AG04449 (cell line): ENCODE measurements at places on chromosomes 4 and X.

GRCh38 chr4:177255359-177255758 lies 54.3 kb upstream of the NEIL3 start:
- no peak for DNase-seq

GRCh38 chr4:126777649-126778048 lies 855.1 kb upstream of the INTU start:
- no peak for DNase-seq

- peak; percentile 36 for DNase-seq
Observed at GRCh38 chr4:173189117-173189693, 20.6 kb downstream of the GALNT7 start.

GRCh38 chr4:39255871-39256270 lies 73.5 kb downstream of the WDR19 start:
- no peak for DNase-seq

DNA sequence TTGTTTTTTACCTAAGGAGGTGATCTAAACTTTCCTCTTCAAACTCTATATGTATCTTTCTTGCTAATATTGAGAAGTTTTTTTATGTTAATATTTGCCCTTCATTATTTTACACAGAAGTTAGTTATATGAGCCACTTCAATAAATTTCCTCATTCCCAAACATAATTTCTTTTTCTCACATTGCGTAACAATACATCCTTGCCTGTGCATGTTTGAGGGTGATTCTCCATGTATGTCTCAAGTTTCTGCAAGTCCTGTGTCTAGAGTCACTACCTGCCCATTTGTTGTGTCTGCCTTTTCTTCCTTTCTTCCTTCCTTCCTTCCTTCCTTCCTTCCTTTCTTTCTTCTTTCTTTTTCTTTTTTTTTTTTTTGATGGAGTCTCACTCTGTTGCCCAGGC lies 2057.9 kb downstream of the PCDH7 start:
- no peak for DNase-seq

GRCh38 chr4:55012363-55013230 lies 112.8 kb downstream of the KDR start:
- no peak for DNase-seq

DNA sequence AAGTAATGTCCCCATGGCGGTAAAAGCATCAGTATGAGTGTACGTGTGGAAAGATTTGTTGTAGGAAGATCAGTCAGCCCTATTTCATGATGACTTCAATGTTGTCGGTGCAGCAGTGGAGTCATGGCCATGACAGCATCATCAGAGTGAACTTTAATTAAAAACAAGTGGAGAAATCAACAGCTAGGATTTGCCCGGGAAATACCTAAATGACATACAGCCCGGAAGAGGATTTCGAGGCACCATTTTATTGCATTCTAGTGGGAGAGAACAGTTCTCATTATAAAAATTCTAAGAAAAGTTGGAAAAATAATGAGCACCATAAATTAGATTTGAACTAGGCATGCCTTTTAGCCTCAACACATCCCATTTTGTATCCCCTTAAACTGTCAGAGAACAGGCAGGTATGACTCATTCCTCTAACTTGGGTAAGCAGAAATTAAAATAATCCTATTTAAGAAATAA lies 170.1 kb downstream of the SHROOM3 start:
- no peak for DNase-seq

GRCh38 chr4:17063888-17064287 lies 165.4 kb upstream of the LDB2 start:
- no peak for DNase-seq

DNA sequence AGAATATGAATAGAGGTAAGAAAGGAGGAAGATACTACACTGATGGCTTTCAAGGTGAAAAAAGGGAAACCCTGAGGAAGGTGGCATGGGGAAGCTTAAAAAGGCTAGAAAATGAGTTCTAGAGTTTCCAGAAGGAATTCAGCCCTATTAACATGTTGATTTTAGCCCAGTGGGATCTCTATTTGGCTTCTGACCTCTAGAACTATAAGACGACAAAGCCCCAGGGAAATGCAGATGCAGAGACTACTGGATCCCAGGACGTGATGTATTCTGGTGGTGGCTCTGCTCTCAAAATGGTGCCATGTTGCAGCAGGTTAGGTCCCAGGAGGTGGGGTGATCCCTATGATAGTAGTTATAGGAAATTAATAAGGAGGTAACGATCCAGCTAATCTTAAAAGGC lies 120.4 kb downstream of the TMA16 start:
- no peak for DNase-seq

DNA sequence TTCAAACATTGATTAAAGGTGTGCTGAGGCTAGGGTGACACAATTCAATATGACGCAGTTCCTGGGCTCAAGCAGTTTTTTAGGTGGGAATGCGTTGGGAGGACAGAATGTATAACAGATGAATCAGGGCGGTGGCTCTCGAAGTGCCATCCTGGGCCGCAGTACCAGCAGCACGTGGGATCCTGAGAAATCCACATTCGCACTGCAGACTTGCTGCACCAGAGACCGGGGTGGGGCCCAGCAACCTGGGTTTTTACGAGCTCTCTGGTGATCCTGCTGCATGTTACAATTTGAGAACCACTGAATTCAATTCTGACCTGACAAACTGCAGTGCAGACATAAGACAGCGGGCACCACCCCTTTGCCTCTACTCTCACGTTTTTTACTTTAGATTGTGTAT lies 30.4 kb downstream of the FAM149A start:
- no peak for DNase-seq

DNA sequence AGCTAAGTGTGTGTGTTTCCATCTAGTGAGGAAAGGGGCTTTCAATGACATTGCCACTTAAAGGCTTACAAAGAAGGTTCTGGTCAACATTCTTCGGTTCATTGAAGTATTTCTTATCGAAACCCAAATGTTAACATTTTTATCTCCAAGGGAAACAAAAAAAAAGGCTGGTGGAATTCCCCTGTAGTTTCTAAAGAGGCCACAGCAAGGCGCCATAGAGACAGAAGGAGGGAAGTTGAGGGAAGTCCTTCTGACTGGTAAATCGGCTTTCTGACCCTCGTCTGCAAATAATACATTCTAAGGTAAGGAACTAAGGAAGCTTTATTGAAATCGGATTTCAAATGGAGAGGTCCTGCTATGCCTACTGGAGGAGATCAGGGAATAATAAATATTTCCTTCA lies 1.7 kb upstream of the ZFP42 start:
- no peak for DNase-seq

- DNase-seq = no peak
Observed at GRCh38 chr4:5707778-5708448, 446 bp downstream of the EVC2 start.

- no peak for DNase-seq
Observed at GRCh38 chr4:4590546-4590945, 48.7 kb upstream of the STX18 start.

DNA sequence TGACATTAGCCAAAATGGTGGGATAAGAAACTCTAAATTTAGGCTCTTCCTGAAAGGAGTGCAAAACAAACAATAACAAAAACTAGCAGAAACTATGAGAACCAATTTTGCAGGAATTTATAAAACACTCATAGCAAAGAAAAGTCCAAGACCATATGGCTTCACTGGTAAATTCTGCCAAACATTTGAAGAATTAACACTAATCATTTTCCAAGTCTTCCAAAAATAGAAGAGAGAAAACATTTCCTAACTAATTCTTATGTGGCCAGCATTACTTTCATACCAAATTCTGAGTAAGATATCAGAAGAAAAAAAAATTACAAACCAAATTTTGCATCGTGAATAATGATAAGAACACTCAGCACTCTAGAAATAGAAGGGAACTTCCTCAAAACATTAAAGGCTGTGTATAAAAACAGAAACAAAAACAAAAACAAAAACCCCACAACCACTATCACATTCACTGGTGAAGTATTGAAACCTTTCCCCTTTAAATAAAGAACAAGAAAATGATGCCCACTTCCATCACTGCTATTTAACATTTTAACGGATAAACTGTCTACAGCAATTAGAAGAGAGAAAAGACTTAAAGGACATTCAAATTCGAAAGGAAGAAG lies 524.3 kb upstream of the GALNTL6 start:
- no peak for DNase-seq

DNA sequence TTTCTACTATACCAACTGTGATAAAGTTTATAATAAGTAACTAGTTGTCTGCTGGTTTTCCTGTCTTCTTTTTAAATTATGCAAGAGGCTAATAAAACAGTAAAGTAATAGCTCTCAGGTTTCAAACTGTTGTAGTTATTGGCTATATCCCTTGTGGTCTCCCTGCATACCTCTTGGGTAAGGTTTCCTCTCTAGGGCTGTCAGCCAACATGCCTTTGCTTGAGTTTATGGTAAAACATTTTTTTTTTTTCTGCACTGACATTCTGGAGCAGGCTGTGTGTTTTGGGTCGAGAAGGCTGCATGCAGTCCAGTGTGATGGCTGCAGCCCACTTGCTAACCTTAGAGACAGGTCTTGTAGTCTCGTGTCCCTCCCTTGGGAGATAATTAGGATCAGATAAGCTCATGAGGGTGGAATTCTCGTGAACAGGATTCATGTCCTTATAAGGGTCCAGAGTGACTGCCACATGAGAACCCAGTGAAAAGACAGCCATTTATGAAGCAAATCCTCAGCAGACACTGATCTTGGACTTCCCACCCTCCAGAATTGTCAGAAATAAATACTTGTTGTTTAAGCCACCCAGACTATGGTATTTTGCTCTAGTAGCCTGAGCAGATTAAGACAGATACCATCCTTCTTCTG lies 831.2 kb downstream of the CCSER1 start:
- DNase-seq = no peak

DNA sequence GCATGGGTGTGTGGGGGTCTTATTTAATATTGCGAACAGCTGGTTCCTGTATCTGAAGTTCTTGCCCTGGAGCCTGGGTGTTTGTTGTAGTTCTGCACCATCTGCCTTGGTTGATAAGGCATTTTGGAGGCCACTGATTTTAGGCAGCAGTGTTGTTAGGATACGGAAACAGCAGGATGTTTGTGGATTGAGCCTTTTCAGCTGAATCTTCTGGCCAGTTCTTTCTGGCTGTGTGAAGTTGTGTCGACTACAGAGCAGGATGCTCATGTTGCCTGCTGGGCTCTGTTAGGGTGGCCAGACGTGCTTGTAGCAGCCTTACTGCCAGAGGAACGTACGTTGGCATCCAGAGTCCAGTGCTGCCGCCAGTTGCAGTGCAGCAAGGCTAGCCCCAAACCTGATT lies 134.2 kb downstream of the PTTG2 start:
- DNase-seq = no peak

DNA sequence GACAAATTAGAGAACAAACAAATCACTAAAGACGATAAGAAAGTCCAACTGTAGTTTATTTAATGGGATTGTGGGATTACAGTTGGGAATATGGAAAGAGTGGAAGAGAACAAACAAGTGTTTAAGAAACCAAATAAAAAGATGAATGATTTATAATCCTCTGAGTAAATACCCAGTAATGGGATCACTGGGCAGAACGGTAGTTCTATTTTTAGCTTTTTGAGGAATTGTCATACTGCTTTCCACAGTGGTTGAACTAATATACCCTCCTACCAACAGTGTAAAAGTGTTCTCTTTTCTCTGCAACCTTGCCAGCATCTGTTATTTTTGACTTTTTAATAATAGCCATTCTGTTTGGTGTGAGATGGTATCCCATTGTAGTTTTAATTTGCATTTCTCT lies 15.0 kb downstream of the C4orf51 start:
- DNase-seq = no peak

- DNase-seq = no peak
Observed at GRCh38 chrX:16725072-16725471, 5.7 kb downstream of the SYAP1 start.

DNA sequence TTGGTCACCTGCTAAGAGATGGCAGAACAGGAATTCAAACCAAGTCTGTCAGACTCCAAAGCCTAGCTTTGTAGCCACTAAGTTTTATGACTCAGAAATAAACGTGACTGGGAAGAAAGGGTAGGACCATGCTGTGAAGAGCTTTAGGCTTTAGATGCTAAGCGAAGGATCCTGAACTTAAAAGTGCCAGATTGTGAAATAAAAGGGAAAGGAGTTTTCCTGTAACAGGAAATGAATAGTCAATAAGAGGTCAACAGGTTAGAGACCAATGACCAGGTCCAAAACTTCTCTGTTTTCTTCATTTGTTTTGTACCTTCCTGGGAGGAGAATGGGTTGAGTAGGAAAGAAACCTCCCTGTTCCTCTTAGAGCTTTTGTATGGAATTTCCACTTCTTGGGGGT lies 98.8 kb upstream of the EOLA2 start:
- no peak for DNase-seq

GRCh38 chr4:184046148-184046547 lies 141.0 kb downstream of the STOX2 start:
- no peak for DNase-seq

DNA sequence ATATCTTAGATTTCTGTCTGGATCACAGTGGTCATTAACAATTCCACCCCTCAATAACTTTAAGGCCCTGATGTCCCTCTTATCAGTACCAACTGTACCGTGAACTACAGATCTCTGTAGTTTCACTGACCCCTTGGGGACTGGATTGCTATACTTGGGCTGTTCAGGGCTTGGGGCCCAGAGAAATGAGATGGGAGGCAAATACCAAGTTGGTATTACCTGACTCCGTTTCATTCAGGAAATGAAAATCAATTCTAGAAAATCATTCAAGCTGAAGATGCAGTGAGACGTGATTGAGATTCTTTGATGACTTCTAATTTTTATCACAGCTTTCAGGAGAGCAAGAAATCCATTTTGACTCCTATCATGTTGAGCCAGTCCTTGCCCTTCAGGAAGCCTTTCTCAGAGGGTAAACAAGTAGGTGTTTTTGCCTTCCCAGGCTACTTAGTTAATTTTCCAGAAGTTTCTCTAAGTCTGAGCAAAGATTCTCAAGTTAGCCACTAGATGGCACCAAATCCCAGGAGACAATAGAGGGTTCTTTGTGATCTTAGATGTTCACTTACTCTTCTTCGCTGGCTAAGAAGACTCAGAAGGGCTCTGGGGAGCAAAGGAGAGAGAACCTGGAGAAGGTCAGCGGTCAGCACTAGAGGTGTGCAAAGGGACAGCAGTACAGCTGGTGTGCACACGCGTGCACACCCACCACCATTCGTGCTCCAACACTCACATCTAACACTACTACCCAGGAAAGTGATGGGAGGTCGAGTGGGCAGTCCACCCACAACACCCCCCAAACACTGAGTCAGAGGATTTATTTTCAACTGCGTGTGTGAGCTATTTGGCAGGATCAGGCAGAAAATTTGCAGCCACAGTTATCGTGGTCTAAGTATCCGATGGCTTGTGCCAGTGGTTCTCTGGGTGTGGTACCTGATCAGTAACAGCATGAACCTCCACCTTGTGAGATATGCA lies 7.4 kb downstream of the HNRNPH2 start:
- no peak for DNase-seq
